ENCODE measurements at places on chromosomes 12 and 14. TPM values are rescaled to one million over a fixed set of nuclear protein-coding genes. Genes with fewer than 3 reads are reported as not detected.

Gene CLEC4E
- not detected for total RNA-seq

Gene LAG3
- total RNA-seq, result 365 TPM

Gene CYP27B1
- total RNA-seq, result 11.7 TPM

- H3K36me3 ChIP-seq, result no peaks in the 10 kb centered on the region
- no peak overlapping the region for H3K4me3 ChIP-seq
- H3K27ac ChIP-seq, result no peak overlapping the region
- DNase-seq, result no peak
- no peaks in the 10 kb centered on the region for H3K27me3 ChIP-seq
Observed at GRCh38 chr12:25276199-25276937, 25.6 kb upstream of the KRAS start.

DNA sequence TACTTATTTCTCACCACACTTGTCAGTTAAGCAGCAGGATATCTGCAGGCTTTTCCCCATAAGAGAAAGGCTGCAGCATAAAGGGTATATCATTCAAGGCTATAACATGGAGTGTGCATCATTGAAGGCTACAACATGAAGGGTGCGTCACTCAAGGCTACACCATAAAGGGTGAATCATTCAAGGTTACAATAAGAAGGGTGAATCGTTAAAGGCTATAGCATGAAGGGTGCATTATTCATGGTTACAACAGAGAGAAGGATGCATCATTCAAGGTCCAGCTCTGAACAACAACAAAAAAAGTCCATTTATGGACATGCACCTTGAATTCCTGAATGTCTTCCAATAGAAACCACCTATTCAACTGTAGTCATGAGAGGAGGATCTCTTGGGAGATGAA is 32.8 kb upstream of the LUM start:
- no peak overlapping the region for H3K4me3 ChIP-seq
- DNase-seq, result no peak
- H3K27me3 ChIP-seq, result no peaks in the 10 kb centered on the region
- no peaks in the 10 kb centered on the region for H3K4me1 ChIP-seq
